ENCODE measurements at places on chromosomes 5 and 9. TPM values are rescaled to one million over a fixed set of nuclear protein-coding genes. Genes with fewer than 3 reads are reported as not detected.

Gene SLC34A1
- total RNA-seq, result not detected

Gene ANKRD20A1
- 36.5 TPM for total RNA-seq

Gene ACTL7A
- total RNA-seq, result not detected

Gene LAMC3
- 4.4 TPM for total RNA-seq

Gene PRRC2B
- 360 TPM for total RNA-seq

Gene FOXD4L6
- total RNA-seq, result 2.5 TPM

Gene MRPL50
- total RNA-seq, result 21.5 TPM

Gene KCNV2
- total RNA-seq, result not detected

Gene TMC1
- total RNA-seq, result 1.3 TPM

Gene ZBED3
- total RNA-seq, result 21.5 TPM

Gene BTNL8
- total RNA-seq, result not detected

Gene ANKRD31
- 0.74 TPM for total RNA-seq

Gene PCDHB14
- 13.1 TPM for total RNA-seq
